Right kidney (tissue), 9 donors: ENCODE measurements at places on chromosomes 7 and 10.
A peak's percentile ranks its signal among the peaks of the same experiment; 100 is the strongest.

DNA sequence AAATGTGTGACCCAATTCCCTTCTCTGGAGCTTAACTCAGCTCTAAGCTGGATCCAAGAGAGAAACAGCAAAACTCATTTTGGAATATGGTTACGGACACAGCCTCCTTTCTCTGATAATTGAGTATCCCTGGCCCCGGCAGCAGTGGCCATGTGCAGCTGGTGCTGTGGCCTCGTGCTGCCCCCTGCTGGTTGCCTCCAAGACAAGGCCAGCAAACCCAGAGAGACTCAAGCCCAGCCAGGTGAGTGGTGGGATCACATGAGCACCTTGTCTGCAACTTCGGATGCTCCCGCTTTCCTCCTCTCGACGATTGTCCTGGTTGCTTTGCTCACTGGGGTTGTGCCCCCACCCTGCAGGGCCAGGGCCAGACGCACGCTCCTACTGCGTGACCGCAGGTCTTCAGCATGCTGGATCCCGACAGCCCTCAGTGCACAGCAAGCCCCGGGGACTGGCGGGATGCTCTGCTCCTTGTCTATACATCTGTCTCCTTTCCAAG is 19.4 kb downstream of the SFTPD start:
- peak; percentile 70 for DNase-seq

GRCh38 chr10:132684164-132684891 is 101.6 kb downstream of the NKX6-2 start:
- no peak for DNase-seq

DNA sequence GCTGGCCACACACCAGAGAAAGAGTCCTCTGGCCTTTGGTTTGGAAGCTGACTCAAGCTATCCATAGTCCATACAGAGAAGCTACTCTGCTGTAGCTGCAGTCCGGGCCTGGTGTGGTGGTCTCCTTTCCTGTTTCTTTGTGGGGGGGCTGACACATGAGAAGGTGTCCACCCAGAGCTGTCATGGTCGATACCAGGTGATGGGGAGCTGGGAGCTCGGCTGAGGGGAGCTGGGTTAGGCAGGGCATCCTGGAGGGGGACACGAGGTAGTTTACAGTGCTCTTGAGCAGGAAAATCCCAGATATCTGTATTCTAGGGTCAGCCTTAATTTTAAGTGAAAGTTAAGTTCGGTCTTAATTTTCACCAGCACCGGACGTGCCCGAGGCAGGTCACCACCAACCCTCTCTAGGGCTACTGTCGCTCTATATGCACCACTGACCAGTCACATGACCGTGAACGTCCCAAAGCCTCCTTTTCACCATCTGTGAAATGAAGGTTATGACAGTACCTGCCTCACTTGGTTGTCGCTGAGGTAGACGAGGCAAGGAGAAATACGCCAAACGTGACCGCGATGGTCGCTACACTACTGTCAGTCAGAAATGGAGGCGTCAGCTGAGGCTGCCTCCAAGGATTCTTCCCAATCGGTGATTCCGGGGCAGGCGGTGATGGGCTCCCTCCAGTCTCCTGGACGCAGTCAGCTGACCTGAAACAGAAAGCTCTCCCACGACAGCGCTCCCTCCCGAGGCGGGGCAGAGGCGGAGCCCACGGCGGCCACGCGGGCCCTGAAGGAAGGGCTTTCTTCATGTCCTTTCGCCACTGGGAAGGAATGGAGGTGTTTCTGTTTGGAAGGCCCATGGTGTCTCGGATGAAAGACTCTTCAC is 69.4 kb upstream of the SHH start:
- no peak for DNase-seq

- no peak for DNase-seq
Observed at GRCh38 chr10:131724169-131724545, 176.7 kb upstream of the PPP2R2D start.

DNA sequence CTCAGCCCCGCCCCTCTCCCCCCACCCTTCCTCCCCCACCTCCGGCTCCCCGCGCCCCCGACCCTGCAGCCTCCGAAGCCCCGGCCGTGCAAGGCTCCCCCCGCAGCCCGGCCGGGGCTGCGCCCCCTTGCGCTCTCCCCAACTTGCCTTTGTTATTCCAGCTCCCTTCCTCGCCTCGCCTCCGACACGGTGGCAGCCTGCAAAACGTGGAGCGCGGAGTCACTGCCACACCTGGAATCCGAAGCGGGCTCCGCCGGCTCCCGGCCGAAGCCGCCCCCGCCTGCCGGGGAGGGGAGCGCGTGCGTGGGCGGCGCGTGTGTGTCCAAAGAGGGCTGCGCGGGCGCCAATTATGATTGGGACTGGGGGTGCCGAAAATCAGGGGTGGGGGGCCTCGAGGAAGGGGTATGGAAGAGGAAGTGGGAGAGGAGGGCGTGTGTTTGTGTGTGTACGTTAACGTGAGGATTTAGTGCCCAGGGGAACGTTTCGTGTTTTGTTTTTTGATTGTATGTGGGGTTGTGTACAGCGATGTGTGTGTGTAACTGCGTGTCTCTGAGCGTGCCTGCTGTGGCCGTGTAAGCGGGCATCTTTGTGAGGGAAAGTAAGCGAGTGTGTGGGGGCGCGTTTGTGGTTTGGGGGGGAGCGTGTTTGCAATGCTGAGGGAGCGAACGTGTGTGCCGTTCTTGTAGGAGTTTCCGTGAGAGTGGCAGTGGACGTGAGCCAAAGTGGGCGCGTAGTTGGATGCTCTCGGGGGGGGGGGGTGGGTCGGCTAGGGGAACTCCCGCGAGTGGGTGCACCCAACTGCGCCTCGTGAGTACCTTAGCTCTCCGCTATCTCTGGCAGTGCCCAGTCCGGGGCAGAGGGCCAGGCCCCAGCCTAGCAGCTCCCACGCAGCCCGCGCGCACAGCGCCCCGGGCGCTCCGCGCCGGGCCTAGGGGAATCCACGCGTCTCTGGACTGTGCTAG is 1.2 kb upstream of the ZMIZ1 start:
- DNase-seq: peak; percentile 93
